ENCODE measurements at places on chromosomes 7 and 10.
A peak's percentile ranks its signal among the peaks of the same experiment; 100 is the strongest.

- no peak for DNase-seq
Measured at GRCh38 chr7:50448823-50449222, 1.3 kb downstream of the FIGNL1 start.

GRCh38 chr10:84224411-84225028 lies 824 bp downstream of the LRIT2 start:
- no peak for DNase-seq

- DNase-seq: no peak
Measured at GRCh38 chr10:125123476-125124114, 36.8 kb downstream of the CTBP2 start.

GRCh38 chr7:106552645-106553445 lies 108.1 kb downstream of the CCDC71L start:
- peak; percentile 29 for DNase-seq

GRCh38 chr10:61323726-61324125 lies 129.5 kb downstream of the TMEM26 start:
- DNase-seq: no peak

Measured in GM12891 (cell line).